ENCODE measurements at places on chromosomes 4 and X.
A peak's percentile ranks its signal among the peaks of the same experiment; 100 is the strongest.

GRCh38 chr4:150569998-150570535 lies 11.9 kb upstream of the MAB21L2 start:
- no peak for DNase-seq

DNA sequence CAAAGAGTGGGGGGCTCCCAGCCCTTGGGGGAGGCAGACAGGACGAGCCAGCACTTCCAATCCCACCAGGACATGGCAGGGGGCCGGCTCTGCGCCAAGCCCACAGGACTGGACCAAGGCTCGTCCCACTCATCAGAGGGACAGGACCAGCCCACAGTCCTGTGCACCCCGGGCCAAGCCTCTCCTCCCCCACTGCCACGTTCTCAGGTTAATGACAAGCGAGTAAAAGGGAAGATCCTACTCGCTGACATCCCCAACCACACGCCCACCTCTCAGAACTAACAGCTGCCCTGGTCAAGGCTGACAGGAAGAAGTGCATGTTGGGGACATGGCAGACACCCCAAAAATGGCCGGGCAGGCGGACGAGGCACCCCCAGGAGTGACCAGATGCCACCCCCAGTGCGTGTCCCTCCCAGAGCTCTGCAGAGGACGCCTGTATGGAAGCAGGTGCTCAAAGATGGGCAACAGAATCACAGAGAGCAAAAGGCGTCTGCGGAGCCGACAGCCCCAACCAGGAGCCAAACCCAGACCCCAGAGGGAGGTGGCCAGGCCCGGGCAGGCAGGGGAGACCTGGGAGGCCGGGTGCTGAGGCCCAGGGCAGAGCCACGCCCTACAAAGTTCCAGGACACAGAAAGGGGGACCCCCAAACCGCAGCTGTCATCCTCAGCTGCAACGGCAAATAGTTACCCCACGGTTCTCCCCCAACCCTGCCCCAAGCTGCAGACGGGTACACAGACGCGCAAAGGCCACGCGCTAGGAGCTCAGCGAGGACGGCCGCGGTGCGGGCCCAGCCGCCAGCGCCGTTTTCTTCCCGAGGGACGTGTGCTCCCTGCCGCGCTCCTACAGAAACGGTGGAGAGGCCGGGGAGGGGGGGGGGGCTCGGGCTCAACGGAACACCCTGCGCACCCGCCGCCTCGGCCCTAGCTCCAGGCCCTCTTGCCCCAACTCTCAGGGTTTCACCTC lies 1.7 kb downstream of the CTBP1 start:
- DNase-seq, result no peak

GRCh38 chr4:62232814-62233213 lies 1032.7 kb downstream of the ADGRL3 start:
- no peak for DNase-seq

DNA sequence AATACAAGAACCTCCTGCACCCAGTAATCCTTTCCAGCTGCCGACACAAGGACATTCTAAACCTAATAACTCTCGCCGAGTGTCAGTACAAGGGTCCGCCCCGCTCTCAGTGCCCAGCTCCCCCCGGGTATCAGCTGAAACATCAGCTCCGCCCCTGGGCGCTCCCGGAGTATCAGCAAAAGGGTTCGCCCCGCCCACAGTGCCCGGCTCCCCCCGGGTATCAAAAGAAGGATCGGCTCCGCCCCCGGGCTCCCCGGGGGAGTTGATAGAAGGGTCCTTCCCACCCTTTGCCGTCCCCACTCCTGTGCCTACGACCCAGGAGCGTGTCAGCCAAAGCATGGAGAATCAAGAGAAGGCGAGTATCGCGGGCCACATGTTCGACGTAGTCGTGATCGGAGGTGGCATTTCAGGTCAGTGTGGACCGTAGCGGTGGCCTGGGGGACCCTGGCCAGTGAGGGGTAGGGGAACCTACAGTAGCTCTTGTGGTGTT lies at the start of gene MAOA:
TSS of gene MAOA (plus strand) at position 295 of the 490 bp plus-strand sequence. CDS start at position 338, 43 bp downstream.
- DNase-seq, result peak; percentile 52

DNA sequence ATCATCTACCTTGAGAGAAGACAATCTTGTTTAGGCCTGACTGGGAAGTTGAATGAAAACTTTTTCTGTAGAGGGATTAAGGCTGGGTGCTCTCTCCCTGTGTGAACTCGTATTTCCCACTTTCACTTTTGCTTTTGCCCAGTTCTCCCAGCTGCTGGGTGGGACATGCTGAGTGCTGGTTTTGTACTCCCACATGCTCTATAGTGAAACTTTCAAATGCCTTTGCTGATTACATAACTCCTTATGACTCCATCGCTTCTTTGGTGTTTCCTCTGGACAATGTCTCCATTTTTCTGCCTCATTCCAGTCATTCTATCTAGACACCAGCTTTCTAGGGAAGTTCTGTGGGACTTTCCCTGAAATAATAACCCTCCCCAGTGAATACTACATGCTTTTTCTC lies 100.5 kb downstream of the CLNK start:
- no peak for DNase-seq

GRCh38 chrX:80138938-80139337 lies 124.4 kb downstream of the TBX22 start:
- DNase-seq, result no peak

- no peak for DNase-seq
Measured at GRCh38 chr4:23839279-23839678, 50.6 kb downstream of the PPARGC1A start.

- peak; percentile 57 for DNase-seq
Measured at GRCh38 chrX:9466124-9466495, 1.3 kb downstream of the TBL1X start.

DNA sequence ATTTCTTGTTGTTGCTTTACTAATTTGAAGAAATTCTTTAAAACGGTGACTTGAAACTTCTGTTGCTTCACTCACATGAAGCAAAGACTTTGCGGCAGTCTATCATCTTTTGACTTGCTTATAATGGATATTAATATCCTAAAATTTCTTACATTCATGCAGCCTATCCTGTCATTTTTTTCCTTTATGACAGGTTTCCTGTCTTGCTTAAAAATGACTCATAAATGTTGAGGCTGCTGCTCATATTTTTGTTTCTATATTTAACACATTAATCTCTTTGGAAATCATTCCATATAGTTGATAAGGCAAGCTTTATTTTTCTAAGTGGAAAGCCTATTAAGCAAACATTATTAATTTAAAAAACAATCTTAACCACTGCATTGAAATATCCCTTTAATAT lies 176.6 kb upstream of the GALNTL6 start:
- no peak for DNase-seq

DNA sequence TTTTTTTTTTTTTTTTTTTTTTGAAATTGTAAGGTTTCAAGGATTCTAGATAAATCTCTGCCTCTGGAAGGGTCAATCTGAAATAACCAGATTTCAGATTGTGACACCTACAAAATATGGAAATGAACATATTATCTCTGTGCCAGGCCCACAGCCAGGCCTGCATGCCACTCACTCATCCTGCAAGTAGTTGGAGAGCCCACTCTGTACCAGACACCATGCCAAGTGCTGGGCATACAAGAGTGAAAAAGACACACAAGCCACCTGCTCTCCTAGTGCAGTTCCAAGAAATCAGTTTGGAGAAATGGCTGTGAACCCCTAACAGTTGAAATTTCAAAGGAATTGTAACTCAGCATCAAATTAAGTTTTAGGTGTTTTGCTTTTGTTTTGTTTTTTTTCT lies 145.9 kb upstream of the NOCT start:
- DNase-seq, result no peak

DNA sequence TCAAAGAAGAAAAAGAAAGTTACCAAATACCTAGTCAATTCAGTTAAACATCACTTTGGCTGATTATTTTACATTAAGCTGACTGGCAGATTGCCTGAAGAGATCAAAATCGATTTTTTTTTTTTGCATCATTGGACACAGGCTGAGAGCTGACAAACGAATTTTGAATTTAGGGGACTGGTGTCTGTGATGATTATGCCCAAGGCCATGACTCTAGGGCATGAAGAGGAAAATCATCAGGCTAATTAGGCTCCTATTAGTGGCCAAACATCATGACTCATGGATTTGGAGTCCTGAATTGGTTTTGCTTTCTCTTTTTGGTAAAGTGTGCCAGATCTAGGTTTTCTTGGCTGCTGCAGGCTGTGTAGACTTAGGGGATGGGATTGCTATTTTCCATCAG lies 829.3 kb upstream of the LCORL start:
- no peak for DNase-seq

DNA sequence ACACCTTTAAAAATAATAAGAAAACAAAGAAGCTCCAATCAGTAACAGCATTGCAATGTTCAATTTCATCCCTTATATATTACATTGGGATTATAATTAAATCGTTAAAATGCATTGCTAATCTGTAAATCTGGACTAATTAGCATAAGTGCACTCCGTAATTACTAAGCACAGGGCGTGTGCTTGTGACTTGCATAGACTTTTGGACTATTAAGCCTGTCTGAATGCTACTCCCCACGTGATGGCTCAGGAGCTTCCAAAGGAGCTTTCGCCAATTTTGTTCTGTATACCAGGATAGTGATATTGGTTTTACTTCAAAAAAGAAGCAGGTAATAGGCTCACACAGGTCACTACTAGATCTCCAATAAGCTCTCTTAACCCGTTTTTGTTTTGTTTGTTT lies 497.1 kb downstream of the SMARCA1 start:
- DNase-seq, result no peak

- DNase-seq, result no peak
Measured at GRCh38 chr4:122604146-122604545, 16.7 kb downstream of the IL21 start.

- no peak for DNase-seq
Measured at GRCh38 chr4:184408684-184409081, 65.7 kb downstream of the IRF2 start.

GRCh38 chr4:168717847-168718246 lies 221.0 kb downstream of the PALLD start:
- DNase-seq, result no peak

DNA sequence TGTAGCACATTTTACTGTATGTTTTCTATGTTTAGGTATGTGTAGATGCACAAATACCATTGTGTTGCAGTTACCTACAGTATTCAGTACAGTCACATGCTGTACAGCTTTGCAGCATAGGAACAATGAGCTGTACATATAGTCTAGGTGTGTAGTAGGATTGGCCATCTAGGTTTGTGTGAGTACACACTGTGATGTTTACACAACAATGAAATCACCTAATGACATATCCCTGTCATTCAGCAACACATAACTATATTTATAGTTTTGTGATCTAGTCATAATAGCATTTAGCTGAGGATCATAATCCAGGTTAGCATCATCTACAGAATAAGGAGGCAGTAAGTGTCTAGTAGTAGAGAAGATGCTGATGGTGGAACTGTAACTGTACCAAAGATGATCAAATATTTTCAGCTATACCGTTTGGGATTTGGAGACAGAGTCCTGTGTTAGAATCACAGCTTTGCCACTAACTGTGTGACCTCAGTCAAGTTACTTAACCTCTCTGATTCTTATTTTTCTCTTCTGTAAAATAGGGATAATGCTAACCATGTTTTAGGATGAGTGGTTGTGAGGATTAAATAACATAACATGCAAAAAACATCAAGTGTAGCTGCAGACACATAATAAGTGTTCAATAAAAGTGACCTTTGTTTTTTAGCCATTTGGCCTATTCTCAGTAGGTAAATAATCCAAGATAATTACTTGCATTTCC lies 73.3 kb downstream of the LIMCH1 start:
- DNase-seq, result no peak

DNA sequence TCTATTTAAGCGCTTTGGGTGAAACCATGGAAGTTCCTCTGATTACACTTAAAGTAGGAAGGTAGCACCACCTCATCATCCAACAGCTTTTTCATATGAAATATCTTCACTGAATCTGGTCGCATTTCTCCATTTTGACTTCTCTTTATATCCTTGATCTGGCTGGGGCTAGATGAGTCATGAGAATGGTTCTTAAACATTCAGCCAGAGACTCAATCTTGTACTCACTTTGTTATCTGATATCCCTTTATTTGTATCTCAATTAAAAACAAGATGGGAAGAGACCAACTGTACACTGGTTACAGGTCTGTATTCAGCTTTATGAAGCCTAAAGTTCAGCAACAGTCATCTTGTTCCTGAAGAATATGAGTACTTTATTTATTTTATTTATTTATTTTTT lies 84.9 kb downstream of the CBLL2 start:
- DNase-seq, result no peak

- no peak for DNase-seq
Measured at GRCh38 chrX:93428497-93428896, 244.9 kb downstream of the NAP1L3 start.

Measured in right kidney (tissue), 9 donors.